Nasal cavity respiratory epithelium epithelial cell of viscerocranial mucosa (primary cell): ENCODE measurements at places on chromosomes 13 and 19. TPM values are rescaled to one million over a fixed set of nuclear protein-coding genes. Genes with fewer than 3 reads are reported as not detected.

Gene DCT
- total RNA-seq, result 0.21 TPM in 1 of 2 replicates, not detected in the other

Gene C19orf81
- total RNA-seq, result 0.68 TPM in 1 of 2 replicates, not detected in the other

Gene UNC13A
- under 0.01 and 0.14 TPM in 2 replicates for total RNA-seq

Gene ANGPTL8
- not detected in 2 replicates for total RNA-seq

Gene TEX101
- total RNA-seq, result not detected in 2 replicates

Gene MCEMP1
- total RNA-seq, result under 0.01 TPM in 1 of 2 replicates, not detected in the other

Gene KLF12
- total RNA-seq, result 1.7 and 7.6 TPM in 2 replicates

Gene TNFSF13B
- total RNA-seq, result 0.34 and 2.6 TPM in 2 replicates

Gene HSH2D
- total RNA-seq, result 0.34 and 0.43 TPM in 2 replicates

Gene ZNF585A
- 7.9 and 11.5 TPM in 2 replicates for total RNA-seq

Gene KLK11
- 17.4 and 29.0 TPM in 2 replicates for total RNA-seq

Gene ZNF177
- total RNA-seq, result 0.68 and 2.3 TPM in 2 replicates

Gene ZNF492
- total RNA-seq, result under 0.01 and 0.14 TPM in 2 replicates

Gene MED16
- total RNA-seq, result 19.5 and 32.9 TPM in 2 replicates

Gene LGALS4
- 0.14 TPM in 1 of 2 replicates, not detected in the other for total RNA-seq

Gene GIPC1
- total RNA-seq, result 199 and 219 TPM in 2 replicates

Gene TMC4
- 26.7 and 71.6 TPM in 2 replicates for total RNA-seq

Gene DAND5
- total RNA-seq, result 0.07 TPM in 1 of 2 replicates, not detected in the other

Gene SIRT2
- total RNA-seq, result 46.8 and 52.8 TPM in 2 replicates

Gene FGF22
- not detected in 2 replicates for total RNA-seq

Gene CBY2
- under 0.01 and 0.07 TPM in 2 replicates for total RNA-seq

Gene TMEM161A
- total RNA-seq, result 30.8 and 36.6 TPM in 2 replicates

Gene IZUMO2
- not detected in 2 replicates for total RNA-seq

Gene THSD8
- total RNA-seq, result 0.28 TPM in 1 of 2 replicates, not detected in the other
